ENCODE measurements at places on chromosomes 5 and 9. TPM values are rescaled to one million over a fixed set of nuclear protein-coding genes. Genes with fewer than 3 reads are reported as not detected.

Gene FIBCD1
- polyA plus RNA-seq: not detected

Gene KCNN2
- polyA plus RNA-seq: 1.7 TPM

DNA sequence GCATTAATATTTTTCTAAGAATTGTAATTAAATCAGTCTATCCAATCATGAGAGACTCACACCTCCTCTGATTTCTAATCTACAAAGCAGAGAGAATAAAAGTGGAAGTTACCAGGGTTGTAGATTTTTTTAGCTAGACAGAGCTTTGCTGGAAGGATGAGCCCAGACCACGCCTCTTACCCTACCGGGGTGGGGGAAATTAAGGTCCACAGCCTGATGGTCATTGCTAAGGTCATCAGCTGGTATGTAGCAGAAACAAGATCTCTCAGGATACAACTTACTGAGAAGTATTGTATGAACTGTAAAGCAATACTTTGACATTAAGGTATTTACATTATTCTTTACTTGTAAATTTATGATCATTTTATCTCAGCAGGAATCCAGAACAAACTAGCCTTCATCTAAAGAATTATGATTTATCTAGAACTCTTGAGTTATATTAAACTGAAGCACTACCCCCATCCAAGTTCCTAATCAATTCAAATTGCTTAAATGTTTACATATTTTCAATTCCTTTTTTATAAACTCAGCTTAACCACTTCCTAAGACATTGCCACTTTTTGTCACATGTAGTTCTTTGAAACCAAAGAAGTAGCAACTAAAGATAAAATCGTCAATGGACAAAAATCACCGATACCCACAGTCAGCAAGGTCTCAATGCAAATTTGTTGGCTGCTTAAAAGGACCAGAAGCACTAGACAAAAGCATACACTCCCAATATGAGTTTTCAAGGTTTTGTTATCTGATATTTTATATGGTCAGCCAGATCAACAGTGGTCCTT lies 225.8 kb upstream of the DAPK1 start:
- no peak for DNase-seq

DNA sequence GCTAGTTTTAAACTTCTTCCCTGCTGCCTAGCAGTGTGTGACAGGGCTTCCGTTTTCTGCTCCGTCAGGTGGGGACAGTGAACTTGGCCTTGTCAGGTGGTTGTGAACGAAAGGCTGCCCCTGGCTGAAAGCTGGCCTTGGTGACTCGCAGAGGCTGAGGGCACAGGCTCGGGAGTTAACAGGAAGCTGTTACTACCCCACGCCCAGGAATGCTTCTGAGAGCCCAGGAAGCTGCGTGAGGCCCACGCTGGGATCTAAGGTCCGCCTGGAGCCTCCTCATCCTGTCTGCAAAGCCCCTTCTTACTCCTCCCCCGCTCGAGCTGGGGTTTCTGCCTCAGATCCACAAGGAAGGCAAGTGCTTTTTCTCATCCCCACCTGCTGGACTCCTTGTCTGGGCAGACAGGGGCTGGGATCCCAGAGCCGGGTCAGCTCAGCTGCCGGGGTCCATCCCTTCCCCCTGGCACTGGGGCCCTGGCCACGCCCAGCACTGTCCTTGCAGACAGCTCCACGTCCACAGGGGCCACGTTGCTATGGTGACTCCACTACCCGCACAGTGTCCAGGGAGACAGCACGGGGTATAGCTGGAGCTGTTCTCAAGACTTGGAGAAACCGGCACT lies 124.7 kb upstream of the TBC1D2 start:
- peak; percentile 71 for DNase-seq

- no peak for DNase-seq
Observed at GRCh38 chr9:81211741-81212140, 477.6 kb downstream of the TLE1 start.

DNA sequence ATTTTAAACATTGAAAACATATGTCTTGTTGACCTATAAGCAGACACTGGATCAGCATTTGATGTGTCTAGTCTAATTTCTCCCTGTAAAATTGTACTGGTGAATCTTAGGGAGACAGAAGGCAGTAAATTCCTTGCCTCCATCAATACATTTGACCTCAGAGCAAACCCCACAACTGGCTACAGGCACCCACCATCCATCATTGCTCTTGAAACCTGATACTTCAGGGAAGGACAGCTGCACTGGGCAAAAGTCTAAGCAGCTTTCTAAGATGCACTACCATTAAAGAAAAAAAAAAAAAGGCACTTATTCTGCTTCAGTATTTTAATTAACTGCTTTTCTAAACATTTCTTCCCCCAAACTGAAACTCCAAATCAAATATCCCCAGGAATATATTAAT lies 1051.3 kb upstream of the DMAC1 start:
- DNase-seq: peak; percentile 49

- no peak for DNase-seq
Observed at GRCh38 chr5:34928267-34928666, 1.1 kb upstream of the DNAJC21 start.

Gene CCDC69
- polyA plus RNA-seq: 11.1 TPM

GRCh38 chr9:81848472-81848871 lies 79.8 kb upstream of the SPATA31D4 start:
- DNase-seq: peak; percentile 76

Gene PCDHB13
- 0.86 TPM for polyA plus RNA-seq

DNA sequence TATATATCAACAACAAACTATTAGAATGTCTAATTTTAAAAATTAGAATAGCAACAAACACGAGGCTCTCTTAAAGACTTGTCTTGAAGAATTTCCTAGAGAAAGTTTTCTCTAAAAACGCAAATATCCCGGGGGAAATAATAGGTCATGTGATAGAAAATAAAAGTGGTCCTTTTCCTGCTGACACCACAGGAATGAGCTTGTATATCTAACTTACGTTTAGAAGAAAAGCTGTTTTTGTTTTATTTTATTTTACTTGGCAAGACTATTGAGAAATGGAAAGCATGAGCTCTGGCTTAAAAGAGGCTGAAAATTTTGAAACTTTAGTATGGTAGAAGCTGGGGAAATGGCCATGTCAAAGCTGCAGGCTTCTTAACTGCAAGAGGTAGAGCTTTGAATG lies 465.0 kb downstream of the AGTPBP1 start:
- DNase-seq: peak; percentile 45

Gene PCDHGA1
- 0.19 TPM for polyA plus RNA-seq

DNA sequence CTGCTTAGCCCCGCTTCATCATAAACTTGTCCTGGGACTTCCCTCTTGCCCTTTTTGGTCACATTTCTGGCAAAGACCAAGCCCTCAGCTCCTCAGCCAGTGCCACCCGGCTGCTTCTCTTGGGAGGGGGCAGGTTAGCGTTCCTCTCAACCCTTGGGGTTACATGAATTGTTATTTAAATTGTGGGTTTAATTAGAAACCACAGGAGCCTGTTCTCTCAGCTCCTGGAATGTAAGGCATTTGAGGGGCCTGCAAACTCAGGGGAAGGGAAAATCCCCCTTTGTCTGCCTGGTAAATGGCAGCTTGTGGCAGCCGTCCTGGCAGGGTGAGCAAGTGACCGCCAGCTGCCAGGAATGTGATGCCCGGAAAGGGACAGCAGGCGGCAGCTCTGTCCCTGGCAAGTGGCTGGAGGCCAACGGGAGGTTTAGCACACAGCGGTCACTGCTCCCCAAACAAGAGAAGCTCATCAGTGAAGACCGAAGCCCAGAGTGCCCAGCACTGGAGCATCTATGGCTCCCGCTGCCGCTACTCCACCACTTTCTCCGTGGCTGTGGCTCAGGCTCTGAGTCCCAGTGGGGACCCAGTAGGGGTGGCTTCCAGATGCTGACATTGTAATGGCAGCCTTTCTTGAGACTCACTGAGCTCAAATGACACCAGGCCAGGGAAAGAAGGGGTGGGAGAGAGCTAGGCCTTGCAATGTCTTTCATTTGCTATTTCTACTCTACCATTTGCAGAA lies 51.7 kb downstream of the SHB start:
- peak; percentile 87 for DNase-seq

Gene F12
- 3.1 TPM for polyA plus RNA-seq
